SW480 (cell line): ENCODE measurements at places on chromosomes 6 and 20.

DNA sequence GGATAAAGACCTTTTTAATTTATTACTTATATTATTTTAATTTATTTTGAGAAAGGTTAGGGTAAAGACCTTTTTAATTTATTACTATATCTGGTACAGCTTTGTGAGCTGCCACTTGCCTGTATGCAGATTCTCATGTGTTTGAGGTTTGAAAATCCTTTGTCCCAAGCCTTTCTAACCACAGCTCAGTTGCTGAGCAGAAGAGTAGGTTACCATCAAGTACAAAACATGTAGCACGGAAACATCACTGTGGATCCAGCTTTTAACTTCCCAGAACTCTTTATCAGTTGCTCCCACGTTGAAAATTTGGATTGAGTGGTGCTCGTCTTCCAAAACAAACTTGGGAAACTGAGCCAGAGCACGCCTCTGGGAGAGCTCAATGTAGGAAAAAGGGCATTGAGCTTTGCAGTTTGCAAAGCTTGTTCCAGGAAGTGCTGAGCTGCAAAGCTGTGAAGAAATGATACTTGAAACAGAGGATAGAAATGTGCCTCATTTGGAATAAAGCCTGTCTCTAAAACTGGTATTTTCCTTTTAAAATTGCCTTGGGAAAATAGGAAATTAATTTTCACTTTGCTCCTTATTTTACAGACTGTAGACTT lies 89.0 kb downstream of the RREB1 start:
- DNase-seq = no peak

GRCh38 chr6:4030669-4031068 lies 48.3 kb downstream of the FAM217A start:
- DNase-seq = no peak

DNA sequence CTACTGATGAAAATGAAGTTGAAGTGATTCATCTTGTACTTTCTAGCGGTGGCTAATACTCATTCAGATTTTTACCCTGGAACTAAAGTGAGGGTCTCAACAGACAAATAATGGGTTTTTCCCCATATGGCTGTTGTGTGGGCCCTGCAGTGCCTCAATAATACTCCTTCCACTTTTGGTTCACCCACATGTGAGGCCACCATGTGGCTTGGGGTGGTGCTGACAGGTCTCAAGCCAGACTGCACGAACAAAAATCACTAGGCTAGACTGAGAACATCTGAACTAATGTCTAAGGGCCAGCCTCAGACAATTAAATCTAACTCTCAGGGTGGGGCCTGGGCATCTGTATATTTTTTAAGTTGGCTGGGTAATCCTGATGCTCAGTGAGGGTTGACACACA lies 7.9 kb upstream of the COL12A1 start:
- DNase-seq = no peak

- no peak for DNase-seq
These were observed 38.0 kb downstream of the CDKAL1 start for GRCh38 chr6:20572288-20572687.

DNA sequence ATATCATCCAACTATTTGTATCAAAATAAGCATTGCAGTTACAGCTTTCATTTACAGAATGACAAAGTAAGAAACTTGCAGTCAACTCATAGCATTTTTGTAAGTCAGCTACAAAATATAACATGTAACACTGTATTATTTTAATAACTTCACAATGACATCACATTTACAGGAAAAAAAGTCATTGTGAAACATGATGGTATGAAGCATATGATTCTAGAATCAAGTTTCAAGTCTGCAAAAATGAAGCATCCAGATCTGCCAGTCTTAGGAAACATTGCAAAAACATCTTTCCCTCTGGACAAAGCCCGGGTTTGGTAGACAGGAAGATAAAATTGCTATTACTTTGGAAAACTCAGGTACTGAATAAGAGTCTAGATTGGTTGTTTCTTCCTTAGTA lies 263.9 kb upstream of the NT5E start:
- DNase-seq = no peak

GRCh38 chr6:101001012-101001411 lies 119.9 kb upstream of the ASCC3 start:
- no peak for DNase-seq

GRCh38 chr6:112234601-112235000 lies 19.8 kb downstream of the LAMA4 start:
- DNase-seq = no peak

DNA sequence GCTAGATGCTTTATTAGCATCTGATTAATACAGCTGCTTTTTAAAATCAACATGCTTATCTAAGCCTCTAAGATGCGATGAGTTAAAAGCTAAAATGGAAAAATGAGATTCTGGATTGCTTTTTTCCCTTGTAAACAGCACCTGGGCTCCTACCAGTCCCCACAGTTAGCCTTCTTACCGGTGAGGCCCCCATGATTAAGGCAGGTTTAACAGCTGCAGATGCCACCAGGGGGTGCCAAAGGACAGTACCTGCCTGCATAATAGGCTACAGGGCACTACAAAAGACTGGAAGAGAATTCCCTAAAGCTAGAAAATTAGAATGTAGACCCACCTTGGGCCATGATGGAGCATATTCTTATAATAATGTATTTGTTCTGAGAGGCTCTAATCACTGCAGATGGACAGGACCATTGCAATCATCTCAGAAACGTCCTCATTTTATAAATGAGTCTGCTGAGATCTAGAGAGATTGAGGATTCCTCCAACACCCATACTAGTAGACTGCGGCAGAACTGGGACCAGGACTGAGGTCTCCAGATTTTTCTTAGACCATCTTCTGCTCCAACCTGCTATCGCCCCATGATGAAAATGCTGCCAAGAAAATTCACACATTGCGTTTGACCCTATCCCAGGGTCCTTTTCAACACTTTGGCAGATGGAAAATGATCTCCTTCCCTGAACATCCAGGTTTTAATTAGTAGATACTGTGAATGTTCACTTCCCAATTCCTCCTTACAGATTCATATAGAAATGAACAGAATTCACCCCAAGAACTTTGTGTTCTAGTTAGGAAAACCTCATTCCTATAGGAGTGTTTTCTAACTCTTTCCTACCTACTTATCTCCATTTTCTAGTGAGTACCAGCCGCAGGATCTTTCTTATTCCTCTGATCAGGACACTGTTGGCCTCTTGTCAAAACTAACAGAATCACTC lies 148.8 kb downstream of the RPS12 start:
- peak; percentile 53 for DNase-seq

- peak; percentile 82 for DNase-seq
These were observed 8.1 kb upstream of the PFDN4 start for GRCh38 chr20:54199721-54200176.
